ENCODE measurements at places on chromosomes 5 and 9.

DNA sequence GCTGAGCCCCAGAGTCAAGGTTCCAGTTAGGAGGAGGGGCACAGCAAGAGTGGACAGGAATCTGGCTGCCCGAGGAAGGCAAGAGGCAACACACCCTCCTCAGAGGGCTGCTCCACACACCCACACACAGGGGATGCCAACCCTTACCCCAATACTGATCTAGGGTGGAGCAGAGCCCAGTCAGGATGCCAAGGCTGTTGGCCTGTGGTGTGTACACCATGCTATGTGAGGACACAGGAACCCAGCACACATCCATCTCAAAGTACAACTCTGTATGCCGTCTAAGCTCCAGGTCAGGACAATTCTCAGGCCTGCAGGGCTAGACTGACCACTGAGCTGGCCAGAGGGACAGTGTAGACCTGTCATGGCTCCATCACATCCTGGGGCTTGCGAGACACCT, 2.6 kb downstream of the SEPTIN8 start:
- DNase-seq, result no peak

- no peak for DNase-seq
These were observed 354.8 kb downstream of the TMEM232 start for GRCh38 chr5:110371725-110372041.

- no peak for DNase-seq
These were observed 7.9 kb downstream of the PLK2 start for GRCh38 chr5:58451732-58452565.

GRCh38 chr9:10946676-10947410, 334.0 kb upstream of the PTPRD start:
- no peak for DNase-seq

DNA sequence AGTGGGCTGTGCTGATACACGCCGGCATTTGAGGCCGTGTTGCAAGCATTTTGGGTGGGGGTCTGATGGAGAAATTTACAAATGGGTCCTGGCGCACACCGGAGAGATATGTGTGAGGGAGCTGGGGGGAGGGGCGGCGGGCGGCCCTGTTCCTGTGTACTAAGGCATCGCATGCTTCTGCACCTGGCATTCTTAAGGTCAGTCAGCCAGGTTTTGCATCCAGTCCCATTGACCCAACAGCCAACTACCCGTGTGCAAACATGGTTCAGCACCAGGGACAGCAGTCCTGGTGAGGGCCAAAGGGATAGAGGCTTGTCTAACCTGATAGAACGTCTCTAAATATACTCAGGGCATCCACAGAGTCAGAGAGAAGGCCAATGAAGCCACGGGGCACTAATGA, 839 bp downstream of the GABRG2 start:
- peak; percentile 97 for DNase-seq

Measured in endodermal cell (in vitro differentiated cells).